RPMI8226 (cell line): ENCODE measurements at places on chromosomes 1 and 21.
A peak's percentile ranks its signal among the peaks of the same experiment; 100 is the strongest.

GRCh38 chr1:228279011-228279721 is 71.3 kb downstream of the OBSCN start:
- no peak for DNase-seq

DNA sequence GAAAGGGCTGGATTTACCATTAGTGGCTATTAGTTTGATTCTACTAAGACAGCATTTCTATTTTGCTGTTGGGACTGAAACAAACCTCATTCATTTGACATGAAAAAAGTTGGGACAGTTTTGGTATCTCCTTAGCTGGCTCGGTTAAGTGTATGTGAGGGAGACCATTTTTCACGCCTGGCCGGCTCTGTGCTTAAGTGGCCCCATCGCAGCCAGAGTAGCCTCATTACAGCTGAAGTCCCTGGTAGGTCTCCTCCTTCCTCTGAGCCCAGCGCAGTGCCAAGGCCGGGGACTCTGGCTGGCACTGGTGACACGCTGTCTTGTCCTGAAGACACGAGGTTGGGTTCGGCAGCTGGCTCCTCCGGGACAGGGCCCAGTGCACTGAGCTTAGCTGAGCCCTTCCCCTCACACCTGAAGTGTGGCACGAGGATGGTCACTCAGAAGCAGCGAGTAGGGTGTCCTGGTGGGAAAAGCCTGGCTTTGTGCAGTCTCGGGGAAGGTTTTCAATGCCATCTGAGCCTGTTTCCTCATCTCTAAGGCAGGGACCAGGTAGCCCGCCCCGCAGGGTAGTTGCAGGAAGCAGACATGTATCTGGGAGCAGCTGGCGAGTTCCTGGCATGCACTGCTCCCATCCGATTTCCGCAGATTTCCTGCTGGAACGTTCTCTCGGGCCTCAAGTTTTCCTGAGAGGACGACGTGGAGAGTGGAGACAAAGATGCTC is 196.5 kb downstream of the DYRK1A start:
- no peak for DNase-seq

- no peak for DNase-seq
Observed at GRCh38 chr1:37415611-37416244, 58.7 kb upstream of the ZC3H12A start.

DNA sequence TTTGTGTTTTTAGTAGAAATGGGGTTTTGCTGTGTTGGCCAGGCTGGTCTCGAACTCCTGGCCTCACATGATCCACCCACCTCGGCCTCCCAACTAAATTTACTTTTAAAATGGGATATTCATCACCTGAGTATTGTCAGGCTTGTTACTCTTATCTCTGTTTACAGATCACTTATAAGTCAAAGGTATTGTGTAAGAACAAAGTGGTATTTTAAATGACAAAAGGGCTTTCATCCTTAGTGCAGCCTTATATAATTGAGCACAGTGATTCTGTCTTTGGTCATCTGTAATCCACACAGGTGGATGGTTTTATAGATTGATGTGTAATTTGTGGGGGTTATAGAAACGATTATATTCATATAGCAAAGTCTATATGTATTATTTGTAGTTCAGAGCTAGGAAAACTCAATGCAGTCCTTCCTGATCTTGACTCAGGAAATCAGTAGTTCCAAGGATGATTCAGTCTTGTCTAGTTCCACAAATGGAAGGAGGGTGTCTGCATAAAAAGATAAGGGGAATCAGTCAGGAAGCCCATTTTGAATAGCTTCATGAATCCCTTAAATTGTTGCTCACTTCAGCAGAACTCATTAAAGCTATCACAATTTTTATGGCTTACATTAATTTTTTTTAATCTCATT is 34.6 kb downstream of the STXBP3 start:
- DNase-seq = no peak

- DNase-seq = no peak
Observed at GRCh38 chr1:23282957-23283356, 61.1 kb downstream of the HNRNPR start.

DNA sequence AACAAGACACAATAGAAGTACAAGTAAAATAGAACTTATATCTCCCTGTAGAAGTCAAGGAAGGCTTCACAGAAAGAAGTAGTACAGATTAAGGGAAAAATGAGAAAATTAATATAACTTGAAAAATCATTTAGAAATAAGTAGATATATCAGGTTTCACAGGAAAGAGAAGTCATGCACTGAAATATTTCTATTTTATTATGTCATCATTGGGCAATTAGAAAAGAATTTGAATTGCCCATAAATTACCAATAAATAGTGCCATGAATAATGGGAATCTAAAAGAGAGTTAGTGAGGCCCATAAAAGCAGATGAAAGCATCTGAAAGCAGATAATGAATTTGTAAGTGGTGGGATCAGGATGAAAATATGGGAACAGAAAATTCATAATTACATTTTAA is 1597.8 kb downstream of the PLA2G4A start:
- DNase-seq = no peak

GRCh38 chr1:5637171-5637570 is 355.1 kb downstream of the NPHP4 start:
- peak; percentile 67 for DNase-seq

- no peak for DNase-seq
Observed at GRCh38 chr1:227156520-227156919, 161.8 kb downstream of the CDC42BPA start.

GRCh38 chr1:3111348-3112021 is 42.5 kb downstream of the PRDM16 start:
- DNase-seq = no peak

- DNase-seq = no peak
Observed at GRCh38 chr1:52253421-52253820, 111.5 kb downstream of the ZFYVE9 start.

GRCh38 chr1:118323246-118323645 is 138.2 kb upstream of the SPAG17 start:
- DNase-seq = no peak

- DNase-seq = no peak
Observed at GRCh38 chr1:31043631-31044030, 21.9 kb downstream of the PUM1 start.

- DNase-seq = no peak
Observed at GRCh38 chr1:228801068-228801467, 65.8 kb downstream of the RHOU start.

DNA sequence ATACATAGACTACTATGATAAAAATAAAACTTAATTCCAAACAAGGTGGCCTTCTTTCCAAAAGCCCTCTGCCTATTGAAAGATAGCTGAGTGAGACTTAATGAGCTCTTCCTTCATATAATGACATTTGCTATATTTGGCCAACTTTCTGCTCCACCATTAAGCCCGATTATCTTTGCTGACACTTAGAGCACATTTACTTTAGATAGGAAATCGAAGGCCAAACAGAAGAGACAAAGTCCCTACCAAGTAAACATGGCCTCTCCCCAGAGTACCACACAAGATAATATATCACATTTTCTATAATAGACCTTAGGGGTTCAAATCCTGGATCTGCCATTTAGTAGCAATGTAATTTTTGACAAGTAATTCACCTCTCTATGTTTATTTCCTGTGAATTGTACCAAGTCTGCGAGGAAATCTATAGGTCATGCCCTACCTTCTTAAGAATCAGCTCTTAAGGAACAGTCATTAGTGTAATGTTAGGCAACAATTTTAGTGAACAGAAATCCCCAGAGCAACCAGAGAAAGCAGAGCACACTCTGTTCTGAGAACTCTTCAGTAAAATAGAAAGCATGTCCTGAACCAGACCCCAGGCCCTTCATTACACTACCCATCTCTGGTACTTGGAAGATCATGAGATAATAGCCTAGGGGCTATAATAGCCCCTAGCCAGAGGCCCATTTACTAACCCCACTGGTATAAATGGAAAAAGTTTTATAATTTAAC is 17.3 kb upstream of the COA6 start:
- DNase-seq = no peak

DNA sequence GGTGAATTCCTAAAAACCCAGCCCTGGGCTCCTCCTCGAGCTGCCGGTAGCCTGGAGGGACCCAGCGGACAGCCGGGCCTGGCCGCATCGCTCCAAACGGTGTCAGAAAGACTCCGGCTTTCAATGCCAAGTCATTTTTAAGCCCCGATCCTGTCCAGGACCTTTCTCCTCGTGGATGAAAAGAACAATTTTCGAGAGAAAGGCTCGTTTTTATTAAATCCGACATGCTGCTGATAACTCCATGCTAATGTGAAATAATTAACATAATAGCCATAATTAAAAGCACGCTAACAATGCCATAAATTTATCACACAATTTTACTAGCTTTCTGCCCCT is 4.6 kb upstream of the FOXD3 start:
- no peak for DNase-seq
